ENCODE measurements at places on chromosomes 1 and 21.

DNA sequence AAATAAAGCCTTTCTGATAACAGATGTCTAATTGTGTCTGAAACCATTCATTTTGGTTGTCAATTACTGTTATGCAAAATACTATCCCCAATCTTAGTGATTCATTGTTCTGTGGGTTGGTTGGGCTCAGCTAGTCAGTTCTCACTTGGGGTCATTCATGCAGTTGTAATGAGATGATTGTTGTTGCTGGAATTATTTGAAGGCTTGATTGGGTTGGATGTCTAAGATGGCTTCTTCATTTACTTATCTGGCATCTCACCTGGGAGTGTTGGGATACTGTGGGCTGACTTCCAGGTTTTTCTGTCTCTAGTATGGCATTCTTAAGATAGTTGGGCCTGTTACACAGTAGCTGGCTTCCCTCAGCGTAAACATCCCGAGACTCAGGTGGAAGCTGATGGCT lies 217.8 kb upstream of the B3GALT2 start:
- no peaks in the 10 kb centered on the region for H3K27me3 ChIP-seq
- no peaks in the 10 kb centered on the region for H3K36me3 ChIP-seq
- peaks cover 4% of the 10 kb centered on the region for H3K4me1 ChIP-seq
- no peak overlapping the region for H3K27ac ChIP-seq
- no peak for DNase-seq
- no peak overlapping the region for H3K4me3 ChIP-seq

- no peak for DNase-seq
- no peak overlapping the region for H3K4me3 ChIP-seq
- H3K27me3 ChIP-seq = no peaks in the 10 kb centered on the region
- H3K36me3 ChIP-seq = peaks cover 30% of the 10 kb centered on the region
Measured at GRCh38 chr1:21297975-21298374, 7.7 kb upstream of the ECE1 start.

- H3K27ac ChIP-seq = no peak overlapping the region
- no peaks in the 10 kb centered on the region for H3K4me1 ChIP-seq
- H3K27me3 ChIP-seq = peaks cover 3% of the 10 kb centered on the region
- DNase-seq = no peak
Measured at GRCh38 chr1:192739476-192740184, 69.2 kb upstream of the RGS2 start.

GRCh38 chr1:34131396-34132160 lies 33.5 kb downstream of the CSMD2 start:
- no peak for DNase-seq
- no peaks in the 10 kb centered on the region for H3K4me1 ChIP-seq
- no peak overlapping the region for H3K4me3 ChIP-seq
- H3K36me3 ChIP-seq = no peaks in the 10 kb centered on the region
- peaks cover 3% of the 10 kb centered on the region for H3K27me3 ChIP-seq
- no peak overlapping the region for H3K27ac ChIP-seq

GRCh38 chr21:36422279-36423098 lies 37.3 kb downstream of the CHAF1B start:
- DNase-seq = no peak
- no peak overlapping the region for H3K27ac ChIP-seq
- H3K27me3 ChIP-seq = no peaks in the 10 kb centered on the region
